HepG2 (cell line): ENCODE measurements at places on chromosomes 3 and 15. TPM values are rescaled to one million over a fixed set of nuclear protein-coding genes. Genes with fewer than 3 reads are reported as not detected.

Gene TNFAIP8L3
- 4.0 and 5.8 TPM in 2 replicates for total RNA-seq

Gene CCDC13
- 0.22 TPM in 1 of 2 replicates, not detected in the other for total RNA-seq

GRCh38 chr15:71294911-71295602 is 179.8 kb downstream of the THSD4 start:
- no peaks in the 10 kb centered on the region for H3K27me3 ChIP-seq
- no peak overlapping the region for H3K4me3 ChIP-seq
- H3K4me1 ChIP-seq, result no peaks in the 10 kb centered on the region
- H3K27ac ChIP-seq, result no peak overlapping the region

GRCh38 chr15:70906842-70907241 is 14.2 kb downstream of the LRRC49 start:
- no peak for DNase-seq
- H3K36me3 ChIP-seq, result no peaks in the 10 kb centered on the region
- H3K27ac ChIP-seq, result no peak overlapping the region
- no peak overlapping the region for H3K4me3 ChIP-seq
- H3K4me1 ChIP-seq, result no peaks in the 10 kb centered on the region
- no peaks in the 10 kb centered on the region; the same call in 1 of the 2 replicates for H3K27me3 ChIP-seq

GRCh38 chr3:87822563-87822962 is 236.2 kb downstream of the CGGBP1 start:
- no peaks in the 10 kb centered on the region for H3K36me3 ChIP-seq
- DNase-seq, result no peak
- H3K27ac ChIP-seq, result no peak overlapping the region
- no peaks in the 10 kb centered on the region for H3K27me3 ChIP-seq
- no peak overlapping the region for H3K4me3 ChIP-seq
- no peaks in the 10 kb centered on the region for H3K4me1 ChIP-seq

Gene HRG
- 0.11 TPM in 1 of 2 replicates, not detected in the other for total RNA-seq

DNA sequence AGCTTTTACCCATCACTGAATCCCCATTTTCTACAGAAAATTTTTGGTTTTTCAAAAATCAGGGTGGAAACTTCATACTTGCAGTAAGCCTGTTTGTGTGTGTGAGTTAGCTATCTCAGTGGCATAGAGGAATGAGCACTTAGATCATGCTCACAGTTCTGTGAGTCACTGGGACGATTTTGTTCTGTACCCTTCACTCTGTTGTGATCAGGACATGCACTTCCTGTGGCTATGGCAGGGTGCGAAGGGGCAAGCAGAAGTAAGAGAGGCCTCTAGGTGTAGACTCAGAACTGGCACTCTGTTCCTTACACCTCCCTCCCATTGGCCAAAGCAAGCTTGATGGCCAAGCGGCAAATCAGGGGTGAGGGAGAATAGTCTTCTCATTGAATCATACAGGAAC is 11.6 kb downstream of the NIPA2 start:
- H3K4me1 ChIP-seq, result peaks cover 12% of the 10 kb centered on the region
- H3K36me3 ChIP-seq, result peaks cover 52% of the 10 kb centered on the region; the same call in 2 of the 3 replicates
- no peaks in the 10 kb centered on the region for H3K27me3 ChIP-seq
